ENCODE measurements at places on chromosomes 6 and 20.

DNA sequence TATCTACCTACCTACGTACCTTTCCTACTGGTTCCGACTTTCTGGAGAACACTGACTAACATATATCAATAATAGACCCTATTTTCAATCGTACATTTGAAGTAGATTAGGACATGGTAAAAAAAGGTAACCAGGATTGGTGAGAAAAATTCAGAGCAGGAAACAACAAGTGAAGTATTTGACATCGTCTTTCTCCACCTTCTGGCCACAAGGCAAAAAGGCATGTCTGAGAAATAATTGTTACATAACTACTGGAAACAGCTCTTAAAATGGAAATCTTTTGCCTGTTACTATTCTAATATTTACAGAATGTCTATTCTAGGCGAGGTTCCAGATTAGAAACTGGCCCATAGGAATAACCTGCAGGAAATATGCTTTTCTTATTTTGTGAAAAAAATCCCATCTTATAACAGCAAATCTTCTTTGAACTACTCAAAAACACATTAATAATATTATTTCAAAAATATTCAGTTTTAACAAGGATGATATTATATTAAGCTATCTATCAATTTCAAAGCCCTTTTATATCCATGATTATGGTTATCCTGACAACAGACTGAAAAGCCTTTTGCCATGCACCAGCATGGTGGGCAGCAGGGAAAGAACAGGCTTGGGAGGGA is 80.8 kb downstream of the RCAN2 start:
- no peak for DNase-seq

- no peak for DNase-seq
Measured at GRCh38 chr6:106159531-106159940, 73.4 kb downstream of the PRDM1 start.

- DNase-seq: no peak
Measured at GRCh38 chr20:62480318-62480717, 4.5 kb upstream of the GATA5 start.

DNA sequence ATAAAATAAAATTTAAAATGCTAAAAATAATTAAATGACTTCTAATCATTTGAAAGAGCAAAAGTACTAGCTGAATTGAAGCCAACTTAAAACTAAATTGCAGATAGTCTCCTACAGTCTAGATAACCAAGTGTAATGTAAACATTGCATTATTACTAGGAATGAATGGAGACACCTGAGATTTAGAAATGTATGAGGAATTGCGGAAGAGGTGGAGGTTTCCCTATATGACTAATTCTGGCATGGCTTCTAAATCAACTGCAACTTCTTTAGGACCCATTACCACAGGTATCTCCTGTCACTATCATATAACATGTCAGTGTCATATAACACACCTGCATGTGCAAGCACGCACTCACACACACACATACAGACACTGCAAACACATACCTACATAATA is 13.2 kb upstream of the GPR6 start:
- no peak for DNase-seq

DNA sequence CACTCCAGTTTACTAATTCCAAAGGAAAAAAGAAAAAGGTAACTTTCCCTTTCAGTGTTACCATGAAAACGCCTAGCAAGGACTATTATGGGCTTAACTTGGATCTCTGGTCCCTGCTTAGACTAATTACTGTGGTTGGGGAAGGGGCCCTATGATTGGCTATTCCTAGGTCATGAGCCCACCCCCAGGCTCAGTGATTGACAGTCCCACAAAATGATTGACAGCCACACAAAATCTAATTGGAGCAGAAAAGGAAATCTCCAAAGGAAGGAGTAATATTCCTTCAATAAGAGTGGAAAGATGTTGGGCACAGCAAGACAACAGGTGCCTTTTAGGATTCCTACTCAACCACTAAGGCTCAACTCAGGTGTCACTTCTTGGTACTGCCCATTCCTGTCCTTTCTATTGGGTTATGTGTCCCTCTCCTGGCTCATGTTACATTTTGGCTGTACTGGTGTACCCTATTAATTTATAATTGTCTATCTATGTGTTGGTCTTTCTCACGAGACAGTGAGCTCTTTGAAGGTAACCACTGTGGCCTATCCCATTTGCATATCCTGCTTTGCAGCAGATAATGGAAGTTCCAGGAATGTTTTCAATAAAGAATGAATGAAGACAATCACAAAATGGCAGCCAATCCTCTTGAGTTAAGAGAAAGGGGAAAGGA is 5.5 kb upstream of the UTRN start:
- DNase-seq: no peak

DNA sequence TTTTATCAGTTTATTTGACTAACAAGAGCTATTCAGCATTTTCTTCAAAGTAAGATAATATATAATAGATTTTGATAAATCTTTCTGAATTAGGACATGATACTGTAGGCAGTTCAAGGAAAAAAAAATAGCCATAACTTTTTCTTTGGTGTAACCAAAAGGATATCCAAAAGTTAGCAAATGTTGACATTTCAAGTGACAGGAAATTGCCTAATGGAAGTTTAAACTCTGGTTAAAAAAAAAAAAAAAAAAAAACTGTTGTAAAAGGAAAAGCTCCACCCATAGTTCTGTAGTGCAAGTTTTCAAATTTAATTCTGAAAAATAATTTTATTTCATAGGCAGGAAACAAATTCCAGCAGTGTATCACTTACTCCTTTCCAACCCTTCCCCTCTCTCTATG is 18.8 kb downstream of the HEBP2 start:
- no peak for DNase-seq

GRCh38 chr6:1231941-1232340 is 80.0 kb upstream of the FOXQ1 start:
- DNase-seq: no peak

DNA sequence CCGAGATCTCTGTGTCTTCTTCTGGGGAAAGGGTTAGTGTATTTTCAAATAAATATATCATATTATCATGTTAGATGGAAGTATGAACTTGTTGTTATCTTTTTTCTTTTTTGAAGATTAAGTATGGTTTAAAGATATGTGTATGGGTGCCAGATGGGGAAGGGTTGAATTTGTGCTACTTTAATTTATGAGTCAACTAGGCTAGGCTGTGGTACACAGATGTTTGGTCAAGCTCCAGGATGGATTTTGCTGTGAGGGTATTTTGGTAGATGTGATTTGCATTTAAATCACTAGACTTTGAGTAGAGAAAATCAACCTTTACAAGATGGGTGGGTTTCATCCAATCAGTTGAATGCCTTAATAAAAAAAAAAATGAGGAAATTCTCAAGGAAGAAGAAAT is 886.6 kb upstream of the ADGRB3 start:
- no peak for DNase-seq

DNA sequence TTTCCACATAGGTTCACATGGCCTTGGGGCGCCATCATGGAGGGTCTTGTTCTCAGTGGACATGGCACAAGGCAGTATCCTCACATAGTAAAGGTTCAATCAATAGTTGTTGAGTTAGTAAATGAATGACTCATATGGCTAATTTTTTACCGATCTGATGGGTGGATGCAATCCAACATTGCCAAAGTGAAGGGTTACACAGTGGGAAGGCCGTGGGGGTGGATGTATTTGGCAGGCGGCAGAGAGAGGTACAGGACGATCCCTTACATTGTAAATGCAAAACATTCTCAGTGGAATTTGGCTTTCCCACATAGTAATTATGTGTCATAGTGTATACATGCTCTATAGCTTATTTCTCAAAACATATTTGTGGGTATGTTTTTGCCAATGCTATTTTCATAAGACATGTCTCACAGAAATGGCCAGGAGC is 21.0 kb upstream of the PDE7B start:
- no peak for DNase-seq

DNA sequence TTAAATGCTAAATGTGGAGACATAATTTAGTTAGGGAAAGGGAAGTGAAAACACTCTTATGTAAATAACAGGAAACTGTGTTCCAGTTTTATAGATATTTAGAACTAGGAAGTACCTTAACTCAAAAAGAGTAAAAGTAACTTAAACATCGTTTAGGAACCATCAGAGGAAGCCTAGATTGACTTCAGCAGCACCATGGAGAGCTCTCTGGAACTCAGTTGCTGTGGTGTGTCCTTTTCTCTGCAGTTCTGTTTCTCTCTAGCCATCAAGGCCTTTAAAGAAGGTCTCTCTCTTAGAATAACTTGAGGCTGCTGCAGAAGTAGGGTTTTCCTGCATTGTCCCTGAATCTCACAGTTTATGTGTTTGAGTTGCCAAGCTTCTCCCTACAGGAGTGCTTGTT is 26.9 kb downstream of the CLVS2 start:
- no peak for DNase-seq

DNA sequence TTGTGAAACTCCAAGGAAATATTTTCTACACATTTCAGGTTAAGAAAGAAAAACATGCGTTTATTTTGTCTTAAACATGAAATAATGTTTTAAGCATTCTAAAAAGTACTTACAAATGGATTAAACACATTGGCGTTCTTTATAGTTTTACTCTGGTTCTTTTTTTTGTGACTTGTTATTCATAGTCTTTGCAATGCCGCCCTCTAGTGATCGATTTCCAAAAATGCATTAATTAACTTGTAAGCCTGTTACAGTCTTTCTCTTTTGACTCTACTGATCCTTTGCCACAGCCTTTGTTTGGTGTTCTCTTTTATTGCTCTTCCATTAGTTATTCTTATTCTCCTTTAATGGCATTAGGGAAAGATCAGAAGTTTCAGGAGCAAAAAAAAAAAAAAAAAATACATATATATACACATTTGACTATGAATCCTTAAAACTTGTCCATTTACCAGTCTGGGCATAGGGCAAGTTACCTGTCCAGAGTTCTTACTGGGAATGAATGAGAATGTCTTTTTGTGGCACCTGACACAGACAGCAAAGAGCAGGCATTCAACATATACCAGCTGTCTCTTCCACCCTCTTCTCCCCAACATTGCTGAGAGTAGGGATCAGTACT is 59.9 kb downstream of the MACROD2 start:
- no peak for DNase-seq

DNA sequence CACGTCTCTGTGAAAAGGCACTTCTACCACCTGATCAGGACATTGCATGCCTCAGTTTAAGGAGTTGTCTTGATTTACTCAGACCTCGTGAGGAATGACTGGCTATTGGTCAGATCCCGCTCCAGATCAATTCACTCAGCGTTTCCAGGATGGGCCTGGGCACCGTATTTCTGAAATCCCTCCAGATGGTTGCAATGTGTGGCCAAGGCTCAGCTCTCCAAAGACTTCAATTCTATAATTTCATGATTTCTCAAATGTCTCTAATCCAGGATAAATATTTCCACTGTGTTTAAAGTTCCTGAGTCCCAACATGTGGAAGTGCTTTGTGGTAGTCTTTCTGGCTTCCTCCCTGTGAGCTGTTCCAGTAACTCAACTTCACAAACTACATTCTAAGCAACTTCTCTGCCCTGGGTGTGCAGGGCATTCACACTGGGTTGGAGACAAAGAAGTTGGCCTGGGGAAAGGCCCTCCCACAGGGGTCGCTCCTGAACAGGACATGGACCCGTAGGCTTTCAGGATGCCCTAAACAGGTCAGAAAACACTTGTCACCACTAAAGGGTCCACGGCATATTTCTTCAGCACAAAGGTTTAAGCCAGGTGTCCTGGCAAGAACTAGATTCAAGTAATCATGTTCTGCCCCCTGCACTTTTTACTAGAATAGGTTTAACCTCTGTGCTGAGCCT is 212.1 kb downstream of the WDR27 start:
- no peak for DNase-seq

- no peak for DNase-seq
Measured at GRCh38 chr6:48611332-48611731, 500.3 kb upstream of the PTCHD4 start.

DNA sequence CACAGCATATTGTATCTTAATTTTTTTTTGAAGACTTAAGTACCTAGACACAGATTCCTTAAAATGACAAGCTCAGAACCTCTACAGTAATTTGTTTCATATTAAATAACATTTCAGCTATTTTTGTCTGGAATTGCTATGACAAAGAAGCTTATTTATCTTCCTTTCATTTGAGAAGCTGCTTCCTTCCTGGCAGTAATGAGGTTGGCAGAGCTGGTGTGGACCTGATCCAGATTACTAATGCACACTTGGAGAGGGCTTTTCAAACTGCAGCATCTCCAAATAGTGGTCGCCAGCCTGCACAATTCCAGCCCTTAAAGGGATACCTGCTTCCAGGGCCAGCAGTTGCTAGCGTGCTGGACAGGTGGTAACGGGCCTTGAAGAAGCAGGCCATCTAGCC is 12.1 kb downstream of the PTCHD4 start:
- no peak for DNase-seq

- DNase-seq: no peak
Measured at GRCh38 chr20:3727401-3728021, 5.0 kb upstream of the HSPA12B start.

GRCh38 chr20:32291166-32291565 is 13.7 kb downstream of the KIF3B start:
- no peak for DNase-seq

DNA sequence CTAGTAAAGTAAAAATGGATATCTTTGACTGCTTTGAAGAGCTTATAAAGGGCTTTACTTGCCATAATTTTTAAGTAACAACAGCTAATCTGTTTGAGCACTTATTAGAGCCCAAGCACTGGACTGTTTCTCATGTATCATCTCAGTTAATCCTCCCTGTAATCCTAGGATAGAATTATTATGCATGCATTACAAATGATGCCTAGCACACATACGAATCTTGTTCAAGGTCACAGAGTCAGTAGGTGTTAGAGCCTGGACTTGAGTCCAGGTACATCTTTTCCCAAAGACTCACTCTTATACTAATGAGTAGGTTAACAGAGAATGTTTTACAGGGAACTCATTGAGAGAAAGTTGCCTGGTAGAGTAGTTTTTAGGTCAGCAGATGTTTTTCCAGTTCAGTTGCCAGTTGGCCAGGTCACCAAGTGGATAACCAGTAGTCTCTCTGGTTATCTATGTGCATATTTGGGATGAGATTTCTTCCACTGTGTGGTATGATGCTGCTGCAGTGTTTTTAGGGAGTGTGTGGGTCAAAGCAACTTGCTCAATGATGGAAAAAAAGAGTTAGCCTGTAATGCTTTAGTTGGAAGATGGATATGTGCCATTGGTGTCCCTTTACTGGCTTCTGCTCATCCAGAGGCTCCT is 32.3 kb upstream of the LAMA4 start:
- DNase-seq: no peak

- DNase-seq: no peak
Measured at GRCh38 chr6:72374857-72375256, 247.0 kb upstream of the KCNQ5 start.

- no peak for DNase-seq
Measured at GRCh38 chr6:112956696-112957535, 609.8 kb downstream of the RFPL4B start.

GRCh38 chr20:38216201-38216600 is 44.3 kb downstream of the KIAA1755 start:
- DNase-seq: no peak

DNA sequence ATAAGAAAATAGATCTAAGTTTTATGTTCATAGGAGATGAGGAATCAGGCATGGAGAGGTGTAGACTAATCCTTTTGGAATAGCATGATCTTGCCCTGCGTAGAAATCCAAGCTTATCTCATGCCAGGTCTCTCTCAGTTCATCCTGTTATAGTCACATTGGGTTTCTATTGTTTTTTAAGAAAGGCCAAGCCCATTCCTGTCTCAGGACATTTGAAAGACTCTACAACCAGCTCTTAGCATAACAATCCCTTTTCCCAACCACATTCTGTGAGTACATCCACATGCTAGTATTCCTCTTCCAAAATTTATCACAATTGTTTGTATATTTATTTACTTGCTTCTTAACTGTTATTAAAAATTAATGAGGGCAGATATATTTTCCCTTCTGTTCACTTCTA is 130.3 kb downstream of the MMUT start:
- DNase-seq: no peak

Data from activated naive CD8-positive, alpha-beta T cell treated with anti-CD3 and anti-CD28 coated beads, Interleukin-2, amount 50 U/mL, for 16 hours (primary cell).